ENCODE measurements at places on chromosomes 4 and X. TPM values are rescaled to one million over a fixed set of nuclear protein-coding genes. Genes with fewer than 3 reads are reported as not detected.

GRCh38 chrX:72016881-72017783 is 106.5 kb downstream of the NHSL2 start:
- no peaks in the 10 kb centered on the region for H3K4me1 ChIP-seq
- H3K27ac ChIP-seq: no peak overlapping the region
- no peak for DNase-seq

DNA sequence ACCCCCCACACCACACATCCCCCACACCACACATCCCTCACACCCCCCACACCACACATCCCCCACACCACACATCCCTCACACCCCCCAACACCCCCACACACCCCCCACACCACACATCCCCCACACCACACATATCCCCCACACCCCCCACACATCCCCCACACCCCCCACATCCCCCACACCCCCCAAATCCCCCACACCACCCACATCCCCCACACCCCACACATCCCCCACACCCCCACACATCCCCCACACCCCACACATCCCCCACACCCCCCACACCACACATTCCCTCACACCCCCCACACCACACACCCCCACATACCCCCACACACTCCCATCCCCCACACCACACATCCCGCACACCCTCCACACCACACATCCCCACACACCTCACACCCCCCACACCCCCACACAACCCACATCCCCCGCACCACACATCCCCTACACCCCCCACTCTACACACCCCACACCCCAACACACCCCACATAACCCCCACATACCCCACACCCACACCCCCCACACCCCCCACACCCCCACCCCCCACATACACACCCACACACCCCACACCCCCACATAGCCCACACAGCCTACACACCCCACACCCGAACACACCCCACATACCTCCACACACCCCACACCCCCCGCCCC is 172.9 kb downstream of the DCLK2 start:
- H3K27ac ChIP-seq: no peak overlapping the region
- no peak for DNase-seq
- H3K27me3 ChIP-seq: no peaks in the 10 kb centered on the region
- no peaks in the 10 kb centered on the region for H3K4me1 ChIP-seq
- H3K4me3 ChIP-seq: no peak overlapping the region

Gene PAK3
- total RNA-seq: 12.5 TPM

DNA sequence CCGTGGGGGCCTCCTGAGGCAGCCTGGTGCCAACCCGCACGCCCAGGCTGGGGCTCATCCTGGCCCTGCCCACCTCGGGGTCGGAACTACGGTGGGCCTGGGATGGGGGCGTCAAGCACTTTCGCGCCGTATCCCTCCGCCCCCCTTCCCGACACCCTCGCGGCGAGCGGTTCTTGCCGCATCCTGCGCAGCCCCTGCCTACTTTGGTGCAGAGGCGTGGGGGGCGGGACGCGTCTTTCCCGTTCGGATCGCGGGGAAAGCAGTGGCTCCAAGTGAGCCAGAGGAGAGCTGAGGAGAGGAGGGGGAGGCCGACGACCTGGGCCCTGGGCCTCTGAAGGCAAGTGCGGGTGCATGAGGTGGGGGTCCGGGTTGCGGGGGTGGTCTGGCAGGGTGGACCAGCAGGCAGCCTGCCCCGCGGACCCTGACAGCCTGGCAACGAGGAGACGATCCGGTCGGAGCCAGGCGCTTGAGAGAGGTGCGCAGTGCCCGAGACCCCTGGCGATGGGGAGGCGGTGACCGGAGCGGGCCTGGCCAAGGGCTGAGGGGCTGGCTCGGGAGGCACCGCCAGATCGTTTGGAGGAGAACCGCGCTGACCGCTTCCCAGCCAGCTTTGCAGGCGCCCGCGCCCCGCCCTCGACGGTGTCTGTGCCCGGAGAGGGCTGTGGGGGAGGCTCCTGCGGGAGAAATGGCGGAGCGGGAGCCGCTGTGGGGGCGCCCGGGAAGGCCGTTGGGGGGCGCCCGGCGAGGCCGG is at the start of gene GPRASP2:
TSS of gene GPRASP2 (plus strand) at position 233 of the 751 bp plus-strand sequence. CDS start 2,422 bp downstream, outside the sequence.
- H3K36me3 ChIP-seq: peaks cover 5% of the 10 kb centered on the region
- H3K4me1 ChIP-seq: no peaks in the 10 kb centered on the region
- no peak within 1 kb of the TSS for H3K27ac ChIP-seq
- peak; percentile 66 for DNase-seq
- peaks cover 3% of the 10 kb centered on the region for H3K27me3 ChIP-seq

Gene ODAPH
- not detected for total RNA-seq

- no peaks in the 10 kb centered on the region for H3K27me3 ChIP-seq
- H3K4me1 ChIP-seq: no peaks in the 10 kb centered on the region
- no peaks in the 10 kb centered on the region for H3K36me3 ChIP-seq
- DNase-seq: no peak
- no peak overlapping the region for H3K27ac ChIP-seq
- H3K4me3 ChIP-seq: no peak overlapping the region
These were observed 153.5 kb downstream of the KCNIP4 start for GRCh38 chr4:21795091-21795490.

GRCh38 chrX:108022491-108023089 is 22.3 kb upstream of the VSIG1 start:
- no peak overlapping the region for H3K27ac ChIP-seq
- no peaks in the 10 kb centered on the region for H3K27me3 ChIP-seq
- H3K36me3 ChIP-seq: no peaks in the 10 kb centered on the region
- DNase-seq: no peak
- no peaks in the 10 kb centered on the region for H3K4me1 ChIP-seq

Gene GPC3
- 1,039 TPM for total RNA-seq

DNA sequence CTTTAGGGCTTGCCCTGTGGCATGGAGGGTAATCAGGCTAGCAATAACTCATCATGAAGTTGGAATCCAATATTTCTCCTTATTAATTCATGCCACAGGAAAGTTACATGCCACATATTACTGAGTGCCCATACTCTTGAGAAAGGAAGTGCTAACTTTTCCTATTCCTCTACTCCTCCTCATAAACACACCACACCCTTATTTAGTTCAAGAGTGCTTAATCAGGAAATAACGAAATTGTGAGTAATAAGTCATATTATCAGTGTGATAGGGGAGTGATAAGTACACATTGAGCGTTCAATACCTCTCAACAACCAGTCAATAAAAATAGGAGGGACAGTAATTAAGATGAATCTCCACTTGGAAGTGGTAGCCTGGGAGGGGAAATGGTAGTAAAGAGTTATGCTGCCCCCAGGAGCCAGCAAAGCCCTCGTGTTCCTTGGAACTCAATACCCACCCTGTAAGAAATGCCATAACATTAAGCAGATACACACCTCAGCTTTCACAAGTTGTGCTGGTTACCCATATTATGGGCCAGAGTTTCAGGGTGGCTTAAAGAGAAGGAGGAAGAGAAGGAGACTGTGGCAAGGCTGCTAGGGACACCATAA is 410.0 kb upstream of the NR3C2 start:
- no peak overlapping the region for H3K27ac ChIP-seq
- H3K36me3 ChIP-seq: no peaks in the 10 kb centered on the region
- no peak for DNase-seq
- H3K27me3 ChIP-seq: no peaks in the 10 kb centered on the region
- no peaks in the 10 kb centered on the region for H3K4me1 ChIP-seq
- H3K4me3 ChIP-seq: no peak overlapping the region

Gene DCAF12L1
- total RNA-seq: 2.0 TPM

DNA sequence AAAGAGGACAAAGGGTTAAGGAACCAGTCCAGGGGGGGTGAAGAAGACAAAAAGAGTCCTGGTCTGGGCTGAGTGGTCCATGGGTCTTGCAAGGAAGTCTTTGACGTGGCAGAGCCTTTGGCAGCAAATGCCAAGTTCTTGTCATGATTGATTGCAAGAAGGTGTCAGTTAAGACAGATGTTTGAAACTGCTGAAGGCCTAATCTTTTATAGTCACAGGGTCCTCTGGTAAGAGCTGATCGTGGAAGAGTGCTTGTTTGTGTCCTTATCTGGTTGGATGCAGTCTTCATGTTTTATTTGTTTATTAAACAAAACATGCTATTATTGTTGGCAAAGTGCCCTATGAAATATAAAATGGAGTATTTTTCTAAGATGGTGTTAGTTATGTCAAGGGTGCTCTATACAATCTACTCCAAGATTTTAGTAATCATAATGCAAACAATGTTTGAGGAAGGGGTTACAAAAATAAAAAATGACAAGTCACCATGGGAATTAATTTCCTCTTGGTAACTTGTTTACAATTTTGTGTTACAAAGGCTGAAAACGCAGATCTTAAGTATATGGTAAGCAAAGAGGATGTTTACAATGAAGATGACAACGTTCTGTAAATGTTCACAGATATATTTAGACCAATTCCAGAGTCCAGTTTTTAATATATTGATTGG is 85.9 kb downstream of the MAGED4 start:
- no peaks in the 10 kb centered on the region for H3K36me3 ChIP-seq
- no peaks in the 10 kb centered on the region for H3K4me1 ChIP-seq
- DNase-seq: no peak
- no peak overlapping the region for H3K27ac ChIP-seq

GRCh38 chr4:116438417-116438816 is 647.0 kb downstream of the TRAM1L1 start:
- H3K27ac ChIP-seq: no peak overlapping the region
- no peaks in the 10 kb centered on the region for H3K4me1 ChIP-seq
- H3K4me3 ChIP-seq: no peak overlapping the region
- DNase-seq: no peak
- no peaks in the 10 kb centered on the region for H3K27me3 ChIP-seq

Gene PCDH18
- 162 TPM for total RNA-seq

DNA sequence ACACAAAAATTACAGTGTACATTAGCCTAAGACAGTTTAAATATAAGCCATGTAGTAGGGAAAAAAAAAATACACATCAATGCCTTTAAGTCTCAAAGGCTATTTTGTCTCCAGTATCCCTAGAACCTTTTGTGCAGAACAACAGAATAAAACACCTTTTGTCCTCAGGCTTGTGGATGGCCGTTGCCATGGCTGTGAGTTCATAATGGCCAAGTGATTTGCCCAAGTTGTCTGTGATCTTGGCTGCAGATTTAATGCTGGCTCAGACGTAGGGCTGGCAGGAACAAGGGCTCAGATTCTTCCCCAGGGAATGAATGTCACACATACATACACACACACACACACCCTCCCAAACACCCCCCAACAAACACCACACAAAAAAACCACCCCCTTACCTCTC is 25.3 kb downstream of the GPM6B start:
- H3K4me1 ChIP-seq: peaks cover 9% of the 10 kb centered on the region
- H3K27ac ChIP-seq: no peak overlapping the region
- no peak overlapping the region for H3K4me3 ChIP-seq
- no peaks in the 10 kb centered on the region for H3K27me3 ChIP-seq

DNA sequence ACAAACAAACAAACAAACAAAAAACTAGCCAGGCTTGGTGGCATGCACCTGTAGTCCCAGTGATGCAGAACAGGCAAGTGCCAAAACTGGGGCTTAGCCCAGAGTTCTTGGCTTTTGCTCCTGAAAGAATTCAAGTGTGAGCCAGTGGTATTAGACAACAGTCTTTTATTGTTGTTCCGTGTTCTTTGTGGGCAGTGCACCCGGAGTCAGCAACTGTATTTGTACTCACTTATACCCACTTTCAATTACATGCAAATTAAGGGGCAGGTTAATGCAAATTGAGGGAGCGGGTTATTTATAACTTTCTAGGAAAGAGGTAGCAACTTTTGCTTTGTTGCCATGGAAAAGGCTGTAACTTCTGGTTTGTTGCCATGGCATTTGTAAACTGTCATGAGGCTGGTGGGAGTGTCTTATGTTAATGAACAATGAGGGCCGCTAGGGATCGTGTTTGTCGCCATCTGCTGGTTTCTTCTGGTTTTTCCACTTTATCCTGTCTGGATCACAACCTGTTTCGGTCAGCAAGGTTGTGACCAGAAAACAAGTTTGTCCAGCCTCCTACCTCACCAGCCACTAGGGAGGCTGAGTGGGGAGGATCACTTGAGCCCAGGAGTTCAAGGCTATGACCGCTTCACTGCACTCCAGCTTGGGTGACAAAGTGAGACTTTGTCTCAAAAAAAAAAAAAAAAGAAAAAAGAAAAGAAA is 88.8 kb upstream of the ESX1 start:
- H3K4me1 ChIP-seq: no peaks in the 10 kb centered on the region
- no peaks in the 10 kb centered on the region for H3K36me3 ChIP-seq
- no peaks in the 10 kb centered on the region for H3K27me3 ChIP-seq
- peak; percentile 62 for DNase-seq
- no peak overlapping the region for H3K27ac ChIP-seq

- H3K4me1 ChIP-seq: peaks cover 11% of the 10 kb centered on the region
- no peaks in the 10 kb centered on the region for H3K36me3 ChIP-seq
- peaks cover 82% of the 10 kb centered on the region for H3K27me3 ChIP-seq
- no peak overlapping the region for H3K27ac ChIP-seq
- no peak for DNase-seq
These were observed 17.7 kb upstream of the ZIC3 start for GRCh38 chrX:137548261-137548660.

DNA sequence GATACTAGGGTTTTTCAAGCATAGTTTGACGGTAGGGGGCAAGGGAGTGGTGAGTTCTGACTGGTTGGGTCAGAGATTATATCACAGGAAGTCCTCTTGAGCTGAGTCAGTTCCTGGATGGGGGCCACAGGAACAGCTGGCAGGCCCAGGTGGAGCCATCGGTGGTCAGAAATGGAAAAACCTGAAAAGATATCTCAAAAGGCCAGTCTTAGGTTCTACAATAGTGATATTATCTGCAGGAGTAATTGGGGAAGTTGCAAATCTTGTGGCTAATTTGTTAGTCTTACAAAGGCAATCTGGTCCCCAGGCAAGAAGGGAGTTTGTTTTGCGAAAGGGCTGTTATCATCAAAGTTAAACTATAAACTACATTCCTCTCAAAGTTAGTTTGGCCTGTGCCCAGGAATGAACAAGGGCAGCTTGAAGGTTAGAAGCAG is 159.3 kb downstream of the PTCHD1 start:
- H3K27me3 ChIP-seq: no peaks in the 10 kb centered on the region
- H3K4me1 ChIP-seq: peaks cover 5% of the 10 kb centered on the region
- no peak overlapping the region for H3K4me3 ChIP-seq
- DNase-seq: no peak
- no peak overlapping the region for H3K27ac ChIP-seq

Gene SLITRK2
- total RNA-seq: 0.12 TPM

- H3K27me3 ChIP-seq: no peaks in the 10 kb centered on the region
- peak; percentile 20 for DNase-seq
- no peaks in the 10 kb centered on the region for H3K36me3 ChIP-seq
- no peak overlapping the region for H3K4me3 ChIP-seq
- no peak overlapping the region for H3K27ac ChIP-seq
These were observed 41.3 kb downstream of the DOCK11 start for GRCh38 chrX:118536687-118537461.

Gene FAT1
- total RNA-seq: 400 TPM

Gene BEND2
- not detected for total RNA-seq

- no peaks in the 10 kb centered on the region for H3K27me3 ChIP-seq
- DNase-seq: no peak
These were observed 233.8 kb downstream of the IL15 start for GRCh38 chr4:141870152-141870551.

DNA sequence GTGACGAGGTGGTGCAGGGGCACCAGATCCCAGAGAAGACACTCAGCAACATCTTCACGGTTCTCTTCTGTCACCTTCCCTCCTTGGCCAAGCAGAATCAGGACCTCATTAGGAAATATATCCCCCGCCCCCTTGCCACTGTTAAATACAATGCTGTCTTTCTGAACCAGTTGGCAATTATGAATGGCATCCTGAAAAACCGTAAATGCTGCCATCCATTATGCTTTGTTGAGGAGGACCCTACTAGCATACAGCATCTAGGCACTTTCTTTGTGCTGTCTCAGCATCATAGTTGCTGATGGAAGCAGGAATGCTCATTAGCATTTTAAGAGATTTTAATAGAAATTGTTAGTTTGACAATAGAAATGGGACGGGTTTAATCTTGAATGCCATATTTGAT is 138.5 kb downstream of the DCLK2 start:
- H3K4me3 ChIP-seq: no peak overlapping the region
- H3K4me1 ChIP-seq: peaks cover 12% of the 10 kb centered on the region
- no peak overlapping the region for H3K27ac ChIP-seq

GRCh38 chr4:150211799-150212445 is 133.7 kb downstream of the DCLK2 start:
- H3K4me3 ChIP-seq: no peak overlapping the region
- peaks cover 3% of the 10 kb centered on the region for H3K4me1 ChIP-seq
- H3K36me3 ChIP-seq: no peaks in the 10 kb centered on the region
- no peak for DNase-seq
- H3K27ac ChIP-seq: no peak overlapping the region
